Ascending aorta (tissue), 2 donors: ENCODE measurements at places on chromosomes 5 and 9. TPM values are rescaled to one million over a fixed set of nuclear protein-coding genes. Genes with fewer than 3 reads are reported as not detected.

Gene MAP1B
- 1,059 TPM for total RNA-seq

- DNase-seq, result no peak
These were observed 4.2 kb upstream of the KCNIP1 start for GRCh38 chr5:170499621-170500020.

GRCh38 chr5:165076686-165077085 is 1571.3 kb downstream of the MAT2B start:
- DNase-seq, result no peak

- no peak for DNase-seq
These were observed 22.1 kb downstream of the CAMSAP1 start for GRCh38 chr9:135885100-135885853.

DNA sequence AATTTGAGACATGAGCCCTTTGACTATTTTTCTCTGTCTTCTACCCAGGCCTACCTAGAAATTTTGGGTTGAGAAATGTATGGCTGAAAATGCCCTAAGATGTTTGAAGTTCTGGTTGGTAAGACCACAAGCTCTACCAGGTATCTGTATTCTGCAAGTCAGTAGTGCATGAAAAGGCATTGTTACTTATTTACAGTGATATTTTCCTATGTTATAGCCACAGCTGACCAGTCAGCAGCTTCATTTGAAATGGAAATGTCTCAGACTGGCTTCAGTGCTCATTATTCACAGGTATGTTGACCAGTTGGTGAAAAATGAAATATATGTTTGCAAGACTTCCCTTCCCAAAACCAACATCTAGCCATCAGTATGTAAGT is 91.9 kb upstream of the ITGA2 start:
- no peak for DNase-seq

DNA sequence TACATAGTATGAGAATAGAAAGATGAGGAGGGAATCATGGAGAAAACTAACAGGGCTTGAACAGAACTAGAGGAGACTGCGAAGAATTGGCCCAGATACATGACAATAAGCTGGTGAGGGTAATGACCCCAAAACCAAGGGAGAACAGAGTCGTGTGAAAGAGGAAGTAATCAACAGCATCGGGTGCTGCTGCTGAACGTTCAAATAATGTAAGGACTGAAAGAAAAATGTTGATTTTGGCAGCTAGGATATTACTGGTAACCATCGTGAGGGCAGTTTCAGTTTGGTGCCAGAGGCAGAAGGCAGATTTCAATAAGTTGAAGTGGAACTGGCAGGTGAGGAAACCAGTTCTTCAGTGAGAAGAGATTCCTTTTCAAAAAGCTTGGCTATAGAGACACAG is 66.8 kb upstream of the SMC2 start:
- no peak for DNase-seq
